GM03348 (cell line): ENCODE measurements at places on chromosomes 4 and X.

DNA sequence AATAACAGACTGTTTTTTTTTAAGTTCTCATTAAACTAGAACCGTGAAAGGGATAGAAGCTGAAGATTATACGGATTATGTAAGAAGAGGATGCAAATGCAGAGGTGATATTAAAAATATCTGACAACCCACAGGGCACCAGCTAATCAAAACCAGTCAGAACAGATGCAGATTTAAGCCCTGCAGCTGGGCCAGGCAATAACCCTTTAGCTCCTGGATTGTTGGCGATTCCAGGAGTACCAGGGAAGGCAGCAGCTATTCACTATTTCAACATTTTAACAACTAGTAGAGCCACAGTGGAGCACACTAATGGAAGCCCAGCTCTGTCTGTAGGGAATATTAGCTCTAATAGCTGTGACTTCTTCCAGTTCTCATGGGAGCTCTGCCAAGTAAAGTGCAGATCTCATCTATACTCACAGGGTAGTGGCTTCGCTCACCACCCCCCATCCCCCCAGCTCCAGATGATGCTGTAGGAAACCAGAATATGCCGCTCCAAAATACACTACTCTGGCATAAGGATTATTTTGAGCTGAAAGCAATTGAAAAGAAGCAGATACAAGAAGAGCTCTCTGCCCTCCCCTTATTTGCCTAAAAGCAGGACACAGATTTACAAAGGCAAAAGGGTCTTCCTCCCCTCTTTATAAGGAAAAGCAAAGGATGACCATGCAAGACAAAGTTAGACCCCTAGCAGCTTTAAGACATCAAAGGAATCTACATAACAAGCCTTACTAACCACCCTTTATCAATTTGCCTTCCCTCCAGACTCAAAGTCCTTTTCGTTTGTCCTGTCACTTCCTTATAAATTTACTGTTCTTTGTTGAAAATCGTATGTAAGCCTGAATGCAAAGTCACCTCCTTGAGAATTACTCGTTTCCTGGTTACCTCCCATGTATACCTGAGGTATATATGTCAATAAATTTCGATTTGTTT, 13.7 kb downstream of the SCD5 start:
- peak; percentile 41 for DNase-seq

DNA sequence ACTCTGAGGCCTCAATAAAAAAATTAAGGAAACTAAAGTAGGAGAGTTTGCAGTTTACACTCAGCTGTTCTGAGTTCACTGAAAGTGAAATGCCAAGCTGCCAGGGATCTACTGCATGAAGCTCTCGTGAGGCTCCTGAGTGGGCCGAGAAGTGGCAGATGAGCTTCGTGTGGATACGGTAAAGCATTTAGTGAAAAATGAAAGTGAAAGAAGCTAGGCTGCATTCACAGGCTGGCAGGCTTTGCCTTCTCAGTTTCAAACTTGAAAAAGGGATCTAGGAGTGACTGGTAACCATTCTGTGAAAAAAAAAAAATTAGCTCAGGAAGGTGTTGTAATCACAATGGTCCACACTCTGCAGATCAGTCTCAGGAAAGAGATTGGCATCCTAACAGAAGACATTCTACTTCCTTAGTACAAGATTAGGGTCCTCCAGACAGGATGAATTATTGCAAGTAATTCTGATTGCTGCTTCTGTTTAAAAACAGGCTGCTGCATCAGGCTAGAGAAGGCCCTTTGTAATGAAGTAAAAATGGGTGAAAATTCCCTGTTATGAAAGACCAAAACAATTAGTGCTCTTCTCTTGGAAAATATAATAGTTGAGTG, 679.9 kb downstream of the RPA4 start:
- peak; percentile 50 for DNase-seq

- peak; percentile 64 for DNase-seq
Measured at GRCh38 chr4:3791910-3792542, 25.8 kb downstream of the ADRA2C start.

GRCh38 chrX:42602566-42602965, 175.4 kb downstream of the PPP1R2C start:
- no peak for DNase-seq

DNA sequence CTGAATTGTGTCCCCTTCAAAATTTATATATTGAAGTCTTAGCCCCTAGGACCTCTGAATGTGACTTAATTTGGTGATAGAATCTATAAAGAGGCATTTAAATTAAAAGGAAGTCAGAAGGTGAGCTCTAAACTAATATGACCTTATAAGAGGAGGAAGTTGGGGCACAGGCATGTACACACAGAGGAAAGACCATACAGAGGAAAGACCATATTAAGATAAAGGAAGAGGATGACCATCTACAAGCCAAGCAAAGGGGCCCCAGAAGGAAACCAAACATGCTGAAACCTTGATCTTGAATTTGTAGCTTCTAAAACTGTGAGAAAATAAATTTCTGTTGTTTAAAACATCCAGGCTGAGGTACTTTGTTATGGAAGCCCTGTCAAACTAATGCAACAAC, 26.9 kb upstream of the CYBB start:
- no peak for DNase-seq

DNA sequence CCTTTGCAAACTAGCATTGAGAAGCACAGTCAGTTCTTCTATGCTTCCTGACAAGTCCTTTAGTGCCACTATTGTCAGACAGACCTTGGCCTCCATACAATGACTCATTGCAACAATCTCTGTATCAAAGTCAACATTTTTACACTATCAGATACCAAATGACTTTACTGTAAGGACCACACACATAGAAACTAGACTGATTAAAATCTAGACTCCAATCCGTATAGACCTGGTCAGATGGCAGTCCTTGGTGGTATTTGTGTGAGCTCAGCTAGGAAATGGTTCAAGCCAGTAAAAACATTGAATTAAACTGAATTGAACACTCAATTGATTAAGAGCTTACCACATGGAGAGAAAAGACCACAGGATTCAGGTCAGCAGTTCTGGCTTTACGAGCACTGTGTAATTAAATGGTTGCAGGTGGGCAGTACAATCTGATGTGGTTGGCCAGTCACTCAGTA, 549.8 kb upstream of the LCORL start:
- no peak for DNase-seq

DNA sequence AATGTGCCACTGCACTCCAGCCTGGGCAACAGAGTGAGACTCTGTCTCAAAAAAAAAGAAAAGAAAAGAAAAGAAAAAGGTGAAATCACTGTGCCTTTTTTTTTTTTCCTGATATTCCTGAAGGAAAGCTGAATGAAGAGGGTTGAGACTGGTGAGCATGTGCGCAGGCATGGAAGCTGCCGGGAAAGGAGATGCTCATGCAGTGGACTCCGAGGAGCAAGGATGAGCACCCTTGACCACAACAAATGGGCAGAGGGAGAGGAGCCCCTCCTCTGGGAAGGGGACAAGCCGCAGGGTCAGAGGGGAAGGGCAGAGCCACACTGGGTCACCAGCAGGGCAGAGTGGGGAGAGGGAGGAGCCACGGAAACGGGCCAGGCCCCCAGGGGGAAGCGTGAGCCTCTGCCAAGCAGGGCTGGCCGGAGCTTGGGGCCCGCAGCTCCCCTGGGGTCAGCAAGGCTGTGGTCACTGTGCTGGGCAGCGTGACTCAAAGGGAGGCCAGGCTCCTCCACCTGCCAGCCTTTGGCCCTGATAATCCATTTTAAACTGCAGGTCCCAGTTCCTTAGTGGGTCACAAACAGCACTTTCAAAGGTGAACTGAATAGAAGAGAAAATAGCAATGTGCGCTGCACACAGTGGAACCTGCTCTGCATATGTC, 79.8 kb downstream of the NAT8L start:
- DNase-seq: no peak

- DNase-seq: no peak
Measured at GRCh38 chr4:2489081-2489805, 20.3 kb downstream of the RNF4 start.

DNA sequence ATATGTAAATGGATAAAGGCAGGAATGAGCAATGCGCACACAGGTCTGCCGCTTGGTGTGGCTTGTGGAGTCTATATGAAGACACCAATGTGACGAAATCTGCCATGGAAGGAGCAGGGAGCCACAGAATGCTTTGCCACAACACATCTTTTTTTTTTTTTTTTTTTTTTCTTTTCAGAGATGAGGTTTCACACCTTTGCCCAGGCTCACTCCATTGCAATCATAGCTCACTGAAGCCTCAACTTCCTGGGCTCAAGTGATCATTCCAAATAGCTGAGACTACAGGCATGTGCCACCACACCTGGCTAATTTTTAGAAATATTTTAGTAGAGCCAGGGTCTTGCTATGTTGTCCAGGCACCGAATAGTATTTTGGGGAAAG, 17.4 kb upstream of the SLC34A2 start:
- no peak for DNase-seq

GRCh38 chrX:135408794-135409193, 12.9 kb upstream of the SMIM10L2A start:
- DNase-seq: no peak

- peak; percentile 55 for DNase-seq
Measured at GRCh38 chr4:71553605-71554004, 214.8 kb downstream of the SLC4A4 start.

DNA sequence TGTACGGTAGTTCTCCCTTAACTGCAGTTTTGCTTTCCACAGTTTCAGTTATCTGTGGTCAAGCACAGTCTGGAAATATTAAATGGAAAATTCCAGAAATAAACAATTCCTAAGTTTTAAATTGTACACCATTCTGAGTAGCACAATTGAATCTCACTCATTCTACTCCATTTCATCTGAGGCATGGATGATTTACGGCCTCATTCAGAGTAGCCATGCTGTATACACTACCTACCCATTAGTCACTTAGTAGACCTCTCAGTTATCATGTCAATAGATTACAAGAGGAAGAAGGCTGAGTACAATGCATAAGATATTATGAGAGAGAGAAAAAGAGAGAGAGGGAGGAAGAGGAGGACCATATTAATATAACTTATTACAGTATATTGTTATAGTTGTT, 77.5 kb downstream of the ENOX2 start:
- no peak for DNase-seq

DNA sequence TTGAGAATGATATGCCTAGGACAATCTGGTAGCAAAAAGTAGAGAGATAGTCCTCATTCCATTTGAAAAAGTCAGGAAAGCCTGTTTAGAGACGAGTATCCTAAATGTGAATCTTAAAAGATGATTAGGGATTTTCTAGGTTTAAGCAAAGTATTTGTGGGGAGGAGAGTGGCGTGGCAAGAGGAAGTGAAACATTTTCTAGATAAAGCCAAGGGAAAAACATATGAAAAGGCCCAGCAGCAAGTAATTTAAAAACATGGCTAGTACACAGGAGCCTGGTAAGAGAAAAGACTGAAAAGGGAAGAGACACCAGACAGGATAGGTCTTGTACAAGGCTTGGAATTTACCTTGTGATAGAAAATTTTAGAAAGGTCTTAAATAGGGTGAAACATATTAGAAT, 45.9 kb downstream of the CORIN start:
- DNase-seq: no peak

DNA sequence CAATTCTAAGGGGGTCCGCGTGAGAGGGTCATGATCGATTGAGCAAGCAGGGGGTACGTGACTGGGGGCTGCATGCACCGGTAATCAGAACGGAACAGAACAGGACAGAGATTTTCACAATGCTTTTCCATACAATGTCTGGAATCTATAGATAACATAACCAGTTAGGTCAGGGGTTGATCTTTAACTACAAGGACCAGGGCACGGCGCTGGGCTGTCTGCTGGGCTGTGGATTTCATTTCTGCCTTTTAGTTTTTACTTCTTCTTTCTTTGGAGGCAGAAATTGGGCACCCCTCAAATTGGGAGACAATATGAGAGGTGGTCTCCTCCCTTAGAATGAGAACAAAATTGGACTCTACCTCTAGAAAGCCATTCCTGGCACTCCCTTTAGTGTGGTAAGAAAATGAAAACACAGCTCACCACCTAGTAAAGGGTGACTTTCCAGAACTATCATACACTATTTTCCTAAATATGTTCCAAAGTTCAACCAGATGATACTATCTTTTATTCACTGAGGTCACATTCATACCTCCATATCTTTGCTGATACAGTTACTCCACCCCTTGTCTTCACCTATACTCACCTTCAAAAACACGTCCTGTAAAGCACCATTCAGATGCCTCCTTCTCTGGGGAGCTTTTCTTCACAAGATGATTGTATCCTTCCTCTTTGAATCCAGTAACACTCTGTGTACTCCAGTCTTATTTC, 1058.3 kb upstream of the SLIT2 start:
- DNase-seq: no peak

DNA sequence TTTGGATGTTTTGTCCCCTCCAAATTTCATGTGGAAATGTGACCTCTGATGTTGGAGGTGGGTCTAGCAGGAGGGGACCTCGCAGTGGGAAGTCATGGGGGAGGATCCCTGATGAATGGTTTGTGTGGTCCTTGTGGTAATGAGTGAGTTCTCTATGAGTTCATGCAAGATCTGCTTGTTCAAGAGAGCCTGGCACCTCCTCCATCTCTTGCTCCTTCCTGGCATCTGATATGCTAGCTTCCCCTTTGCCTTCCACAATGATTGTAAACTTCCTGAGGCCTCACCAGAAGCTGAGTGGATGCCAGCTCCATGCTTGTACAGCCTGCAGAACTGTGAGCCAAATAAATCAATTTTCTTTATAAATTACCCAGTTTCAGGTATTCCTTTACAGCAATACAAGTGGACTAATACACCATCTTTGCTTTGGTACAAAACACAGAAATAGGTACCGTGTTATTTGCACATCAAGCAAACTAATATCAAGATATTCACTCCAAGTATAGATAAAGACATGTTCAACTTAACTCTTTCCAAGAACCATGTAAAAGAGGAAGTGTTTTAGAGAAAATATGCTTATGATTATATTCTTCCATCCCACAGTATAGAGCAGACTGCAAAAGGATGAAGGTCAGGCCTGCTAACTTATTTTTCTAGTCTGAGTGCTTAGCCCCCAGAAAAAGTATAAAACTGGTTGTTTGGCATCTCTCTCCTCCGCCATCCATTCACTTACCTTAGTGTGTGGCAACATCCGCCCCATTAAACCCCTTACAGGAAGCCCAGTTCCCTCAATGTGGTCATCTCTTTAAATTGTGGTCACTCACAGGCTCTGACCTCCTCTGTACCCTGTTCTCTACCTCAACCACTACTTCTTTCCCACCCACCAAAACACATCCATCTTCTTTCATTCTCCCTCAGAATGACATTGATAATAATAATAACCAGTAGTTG, 6.7 kb downstream of the ARAP2 start:
- DNase-seq: no peak

DNA sequence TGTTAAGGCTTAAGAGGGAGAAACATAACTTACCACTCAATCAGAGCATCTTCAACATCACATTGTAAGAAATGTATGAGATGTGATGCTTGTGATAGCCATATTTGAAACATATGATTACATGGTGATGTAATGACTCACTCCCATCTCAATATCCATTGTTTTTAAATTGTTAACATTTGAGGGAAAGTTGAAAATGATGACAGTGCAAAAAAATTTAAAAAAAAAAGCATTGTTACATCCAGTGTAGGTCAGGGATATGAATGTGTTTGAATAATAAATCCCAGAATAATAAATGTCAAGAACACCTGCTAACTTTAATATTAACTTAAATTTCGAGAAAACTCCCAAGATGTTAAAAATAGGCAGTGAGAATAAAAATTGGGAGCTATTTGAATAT, 6.4 kb upstream of the CCSER1 start:
- DNase-seq: no peak

- no peak for DNase-seq
Measured at GRCh38 chr4:40874901-40875300, 125.1 kb downstream of the NSUN7 start.

GRCh38 chr4:95289028-95289634, 259.6 kb downstream of the UNC5C start:
- DNase-seq: no peak
